Stimulated activated CD4-positive, alpha-beta T cell treated with anti-CD3 and anti-CD28 coated beads, Interleukin-1b, Interleukin-23, amount 100 ng/mL, for 48 hours (primary cell): ENCODE measurements at places on chromosomes 11 and 22.

DNA sequence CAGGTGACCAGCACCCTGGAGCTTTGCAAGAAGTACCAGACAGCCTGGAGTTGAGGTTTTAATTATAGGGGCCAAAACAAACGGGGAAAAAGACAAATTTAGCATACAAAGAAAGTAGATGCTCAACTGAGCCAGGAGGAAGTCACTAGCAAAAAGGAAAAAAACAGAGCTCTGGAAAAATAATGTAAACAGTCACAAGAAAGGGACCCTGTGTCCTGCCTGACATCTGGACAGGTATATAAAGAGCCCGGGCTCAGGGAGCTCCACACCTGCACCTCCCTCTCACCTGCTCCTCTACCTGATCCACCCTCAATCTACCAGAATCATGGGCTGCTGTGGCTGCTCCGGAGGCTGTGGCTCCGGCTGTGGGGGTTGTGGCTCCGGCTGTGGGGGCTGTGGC lies at the start of gene KRTAP5-10:
TSS of gene KRTAP5-10 (plus strand) at position 301 of the 400 bp plus-strand sequence. CDS start at position 326, 25 bp downstream.
- no peak for DNase-seq

GRCh38 chr22:29208502-29208862 lies 2.8 kb downstream of the EMID1 start:
- DNase-seq: no peak

- DNase-seq: no peak
These were observed 21.2 kb upstream of the NDUFC2 start for GRCh38 chr11:78100676-78101472.

- DNase-seq: no peak
These were observed 401.6 kb downstream of the BUD13 start for GRCh38 chr11:116371146-116371545.

- DNase-seq: no peak
These were observed 32.0 kb downstream of the GUCY1A2 start for GRCh38 chr11:106986261-106986660.

DNA sequence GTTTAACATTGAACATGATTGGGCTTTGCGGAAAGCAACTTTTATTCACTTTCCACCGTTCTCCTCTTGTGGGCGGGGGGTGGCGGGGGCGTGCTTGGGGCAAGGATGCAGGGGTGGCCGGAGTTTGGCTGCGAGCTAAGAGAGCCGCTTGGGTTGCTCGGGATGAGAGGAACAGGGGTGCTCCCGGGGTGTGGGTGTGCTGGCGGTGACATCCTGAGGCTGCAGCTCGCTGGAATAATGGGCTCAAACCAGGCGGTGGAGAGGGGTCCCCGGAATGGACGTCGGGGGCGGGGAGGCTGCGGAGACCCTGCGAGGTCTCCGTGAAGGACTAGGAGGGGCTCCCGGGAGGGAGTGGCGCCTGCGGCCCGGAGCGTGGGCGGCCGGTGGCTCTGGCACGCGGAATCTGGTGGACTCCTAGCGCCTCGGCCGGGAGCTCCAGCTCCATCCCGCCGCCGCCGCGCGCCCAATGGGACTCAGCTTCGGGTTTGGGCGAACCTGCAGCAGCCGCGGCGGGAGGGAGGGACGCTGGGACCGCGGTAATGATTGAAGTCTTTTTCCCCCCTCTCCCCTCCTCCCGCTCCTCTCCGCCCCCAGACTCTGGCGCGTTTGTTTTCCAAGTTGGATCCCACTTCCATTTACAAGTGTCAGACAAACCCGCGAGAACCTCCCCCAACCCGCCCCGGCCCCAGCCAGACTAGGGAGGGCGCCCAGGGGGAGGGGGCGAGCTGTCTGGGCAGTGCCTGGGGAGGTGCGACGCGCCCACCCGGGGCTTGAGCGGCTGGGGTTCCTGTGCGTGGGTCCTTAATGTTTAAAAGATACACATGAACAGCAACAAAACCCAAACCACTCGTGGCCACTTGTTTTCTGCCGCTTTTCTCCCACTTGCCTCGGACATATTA lies 2.0 kb downstream of the FAT3 start:
- DNase-seq: no peak

GRCh38 chr11:64726867-64727530 lies 4.0 kb upstream of the NRXN2 start:
- no peak for DNase-seq

- DNase-seq: no peak
These were observed 15.3 kb upstream of the OR10D3 start for GRCh38 chr11:124167826-124168231.

DNA sequence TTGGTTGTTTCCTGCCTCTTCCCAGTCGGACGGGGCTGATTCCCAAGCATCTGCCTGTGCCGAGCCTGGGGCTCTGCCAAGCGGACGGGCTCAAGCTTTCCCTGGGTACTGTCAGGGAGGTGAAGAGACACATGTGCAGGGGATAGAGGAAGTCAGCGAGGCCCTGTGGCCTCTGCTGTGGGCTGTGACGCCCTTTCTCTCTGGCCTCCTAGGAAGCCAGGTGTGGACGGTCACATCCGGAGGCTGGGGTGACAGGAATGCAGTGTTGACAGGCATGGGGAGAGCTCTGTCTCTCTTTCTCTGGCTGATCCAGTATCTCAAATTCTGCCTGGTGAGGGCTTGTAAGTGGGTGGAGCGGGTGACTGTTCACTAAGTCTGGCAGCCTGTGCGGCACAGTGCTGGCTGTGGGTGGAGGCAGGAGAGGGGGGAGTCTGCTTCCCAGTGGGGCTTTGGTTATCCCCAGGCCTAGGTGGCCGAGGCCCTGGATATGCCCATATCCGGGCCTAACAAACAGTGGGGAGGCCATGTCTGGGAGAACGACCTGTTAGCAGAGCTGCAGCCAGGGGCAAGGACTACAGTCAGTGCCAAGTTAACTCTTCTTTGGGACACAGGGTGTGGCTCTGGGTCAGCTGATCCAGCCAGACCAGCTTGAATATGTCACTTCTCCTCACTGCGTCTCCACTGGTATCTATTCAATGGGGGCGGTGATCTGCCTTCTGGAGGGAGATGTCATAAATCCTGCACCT lies 1.9 kb downstream of the KCTD17 start:
- no peak for DNase-seq

DNA sequence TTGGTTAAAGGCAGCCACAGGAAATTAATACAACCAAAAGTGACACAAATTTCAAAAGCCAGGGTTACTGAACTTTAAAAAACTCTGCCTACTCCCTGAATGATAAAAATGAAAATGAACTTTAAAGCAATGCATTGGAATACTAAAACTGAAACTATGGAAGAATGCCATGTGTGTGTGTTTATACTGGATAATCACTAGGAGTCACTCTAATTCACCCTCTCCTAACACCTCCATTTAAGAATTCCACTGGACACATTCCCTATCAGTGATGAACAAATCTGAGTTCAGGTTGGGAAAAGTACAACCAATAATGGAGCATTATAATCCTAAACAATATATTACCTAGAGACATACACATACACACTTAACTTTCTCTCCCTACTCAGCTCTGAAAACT lies 27.5 kb upstream of the PLAAT3 start:
- DNase-seq: no peak
